ENCODE measurements at places on chromosomes 6 and 20.
A peak's percentile ranks its signal among the peaks of the same experiment; 100 is the strongest.

GRCh38 chr6:1801401-1801800, 191.7 kb downstream of the FOXC1 start:
- no peak for DNase-seq

DNA sequence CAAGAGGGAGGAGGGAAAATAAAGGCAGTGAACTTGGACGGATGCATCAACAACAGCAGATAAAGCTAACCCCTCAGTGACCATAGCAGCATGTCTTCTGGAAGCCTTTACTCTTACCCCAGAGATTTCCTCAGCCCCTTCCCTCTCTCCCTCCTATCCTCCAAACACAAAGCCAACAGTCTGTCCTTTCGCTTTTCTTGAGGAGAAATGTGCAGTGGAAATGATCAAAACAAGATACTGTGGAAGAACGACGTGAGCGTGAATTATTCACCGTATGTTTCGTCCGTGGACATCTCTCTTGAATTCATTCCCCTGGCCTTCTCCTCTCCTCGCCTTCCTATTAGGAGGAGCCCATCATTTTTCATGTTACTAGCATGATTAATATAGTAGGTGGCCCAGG, 8.5 kb downstream of the NRN1 start:
- no peak for DNase-seq

DNA sequence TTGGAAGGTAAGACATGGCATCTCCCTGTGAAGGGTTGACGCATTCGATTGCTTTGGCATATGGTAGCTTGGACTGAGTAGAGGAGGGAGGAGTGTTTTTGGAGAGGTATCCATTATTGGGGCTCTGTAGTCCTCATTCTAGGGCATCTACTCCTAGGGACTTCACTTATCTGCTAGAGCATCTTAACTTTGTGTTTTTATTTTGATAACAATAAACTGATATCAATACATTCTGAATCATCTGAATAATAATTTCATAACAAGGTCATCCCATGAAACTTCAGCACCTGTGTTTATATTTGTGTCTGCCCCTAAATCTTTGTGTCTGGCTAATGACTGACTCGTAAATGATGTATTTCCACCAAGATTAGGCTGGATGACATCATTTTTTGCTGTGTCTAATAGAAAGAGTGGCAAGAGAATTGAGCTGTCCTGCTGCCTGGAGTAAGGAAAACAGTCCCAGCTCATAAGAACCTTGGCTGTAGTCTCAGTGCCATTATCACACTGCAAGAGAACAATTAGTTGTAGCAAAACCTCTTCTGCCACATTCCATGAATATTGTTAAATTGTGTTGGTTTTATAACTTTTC, 288.5 kb downstream of the PRL start:
- no peak for DNase-seq

DNA sequence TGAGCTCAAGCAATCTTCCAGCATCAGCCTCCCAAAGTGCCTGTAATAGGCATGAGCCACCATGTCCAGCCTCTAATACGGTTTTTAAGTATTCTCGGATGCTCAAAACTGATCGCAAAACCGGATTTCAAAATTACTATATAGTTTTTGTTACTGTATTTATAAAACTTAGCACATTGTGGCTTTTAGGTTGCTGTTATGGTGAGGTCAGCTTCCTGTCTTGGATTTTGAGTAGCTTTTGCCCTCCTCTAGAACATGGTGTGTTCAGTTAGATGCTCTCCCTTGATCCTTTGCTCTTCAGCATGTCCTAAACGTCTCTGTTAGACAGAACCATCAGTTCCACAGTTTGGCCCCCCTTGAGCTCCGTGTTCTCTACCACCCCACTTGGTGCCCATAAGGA, 96.2 kb downstream of the RPP40 start:
- no peak for DNase-seq

- no peak for DNase-seq
Measured at GRCh38 chr20:46298374-46298773, 9.9 kb downstream of the CDH22 start.

GRCh38 chr20:60491051-60491581, 532.9 kb downstream of the CDH26 start:
- DNase-seq, result no peak

DNA sequence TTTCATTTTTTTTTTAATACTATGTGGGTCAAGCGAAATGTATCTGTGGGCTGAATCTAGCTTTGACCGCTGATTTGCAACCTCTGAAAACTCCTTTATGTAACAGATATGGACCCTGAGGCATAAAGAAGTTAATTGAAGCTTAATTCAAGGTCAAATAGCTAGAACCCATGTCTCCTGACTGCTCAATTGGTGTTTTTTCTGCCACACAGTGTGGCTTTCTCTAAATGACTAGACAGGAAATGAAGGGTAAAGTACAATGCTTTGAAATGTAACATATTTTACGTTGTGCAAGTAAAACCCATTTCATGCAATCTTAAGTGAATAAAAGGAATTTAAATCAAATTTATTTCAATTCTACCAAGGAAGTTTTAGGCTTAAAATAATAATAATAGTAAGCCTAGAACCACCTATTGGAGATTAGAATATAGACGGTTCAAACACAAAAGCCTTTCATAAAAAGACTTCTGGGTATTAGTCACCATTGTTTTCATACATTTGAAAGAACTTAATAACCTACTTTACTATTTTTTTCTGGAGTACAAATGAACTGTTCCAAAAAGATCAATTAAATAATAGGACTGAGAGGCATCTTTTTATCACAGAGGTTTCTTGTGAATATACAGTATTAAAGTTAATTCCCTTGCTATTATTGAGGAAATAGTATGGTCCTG, 279.8 kb downstream of the EPHA7 start:
- DNase-seq, result no peak

- DNase-seq, result no peak
Measured at GRCh38 chr20:44231193-44231592, 15.9 kb upstream of the GDAP1L1 start.

GRCh38 chr6:69164564-69165229, 529.6 kb downstream of the ADGRB3 start:
- DNase-seq, result peak; percentile 15

DNA sequence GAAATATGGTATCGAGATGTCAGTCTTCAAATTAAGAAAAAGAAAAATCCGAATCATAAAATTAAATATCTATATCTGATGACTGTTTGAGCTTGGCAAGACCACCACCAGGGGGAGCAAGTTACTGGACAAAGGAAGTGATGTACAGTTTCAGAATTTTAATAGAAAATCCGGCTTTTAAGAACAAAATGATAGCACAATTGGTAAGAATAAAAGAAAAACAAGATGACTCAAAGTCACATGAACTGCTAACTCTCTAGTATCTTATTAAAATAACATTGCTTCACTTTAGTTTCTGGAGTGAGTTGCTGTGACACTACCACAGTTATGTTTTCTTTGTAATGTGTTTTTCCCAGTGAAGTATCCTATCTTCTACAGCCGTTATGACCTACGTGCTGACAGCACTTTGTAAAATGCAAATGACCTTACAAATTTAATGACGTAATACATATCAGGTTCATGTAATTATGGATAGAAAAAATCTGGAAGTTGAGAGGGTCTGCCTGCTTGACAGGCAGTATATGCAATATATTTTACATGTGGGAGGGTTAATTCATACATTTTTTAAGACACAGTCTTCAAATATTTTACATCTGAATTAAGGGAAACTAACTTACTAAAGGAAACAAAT, 405.3 kb upstream of the HS3ST5 start:
- DNase-seq, result peak; percentile 57

GRCh38 chr6:158149641-158150040, 18.4 kb downstream of the SERAC1 start:
- no peak for DNase-seq

GRCh38 chr6:166942393-166943168, 13.8 kb downstream of the RNASET2 start:
- no peak for DNase-seq

DNA sequence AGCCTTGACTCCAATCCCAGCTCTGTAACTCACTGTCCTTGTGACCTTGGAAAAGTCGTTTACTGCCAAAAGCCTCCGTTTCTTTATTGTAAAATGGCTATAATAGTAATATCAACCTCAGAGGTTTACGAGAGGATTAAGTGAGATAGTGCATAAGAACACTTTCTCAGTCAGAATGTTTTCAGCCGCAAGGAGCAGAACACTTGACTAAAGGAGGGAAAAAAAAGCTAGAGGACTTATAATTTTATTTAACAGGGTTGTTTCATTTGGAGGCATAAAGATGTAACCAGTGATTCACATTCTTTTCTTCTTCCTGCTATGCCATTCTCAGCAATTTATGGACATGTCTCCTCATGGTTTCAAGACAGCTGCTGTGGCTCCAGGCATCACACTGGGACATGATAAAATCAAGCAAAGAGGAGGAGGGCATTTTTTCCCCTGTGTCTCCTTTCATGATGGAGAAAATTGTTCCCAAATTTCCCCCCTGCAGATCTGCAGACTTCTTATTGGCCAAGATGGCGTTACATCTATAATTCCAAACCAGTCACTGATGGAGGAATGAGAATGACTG, 143.0 kb upstream of the PTPN1 start:
- DNase-seq, result no peak

DNA sequence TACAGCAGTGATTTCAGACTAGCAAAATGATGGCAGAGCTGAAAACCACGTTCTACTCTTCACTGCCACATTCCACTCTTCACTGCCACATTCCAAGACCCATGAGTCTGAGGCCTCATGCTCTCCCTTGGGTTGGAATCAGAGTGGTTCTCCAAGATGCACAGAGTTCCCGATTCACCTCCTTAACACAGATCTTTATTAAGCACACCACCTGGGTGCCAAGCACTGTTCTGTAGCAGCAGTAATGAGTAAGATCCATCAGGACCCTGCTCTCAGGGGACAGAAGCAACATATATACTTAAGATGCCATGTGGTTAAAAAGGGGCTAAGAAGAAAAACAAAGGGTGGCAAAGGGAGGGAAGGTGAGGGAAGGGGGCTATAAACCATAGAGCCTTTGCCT, 26.9 kb downstream of the TSHZ2 start:
- no peak for DNase-seq
